ENCODE measurements at places on chromosomes 5 and 9. TPM values are rescaled to one million over a fixed set of nuclear protein-coding genes. Genes with fewer than 3 reads are reported as not detected.
A peak's percentile ranks its signal among the peaks of the same experiment; 100 is the strongest.

GRCh38 chr9:98226957-98227356, 28.5 kb downstream of the TBC1D2 start:
- peaks cover 35% of the 10 kb centered on the region for H3K4me1 ChIP-seq
- no peaks in the 10 kb centered on the region for H3K27me3 ChIP-seq
- DNase-seq = no peak
- peaks cover 79% of the 10 kb centered on the region for H3K36me3 ChIP-seq
- no peak overlapping the region for H3K4me3 ChIP-seq

DNA sequence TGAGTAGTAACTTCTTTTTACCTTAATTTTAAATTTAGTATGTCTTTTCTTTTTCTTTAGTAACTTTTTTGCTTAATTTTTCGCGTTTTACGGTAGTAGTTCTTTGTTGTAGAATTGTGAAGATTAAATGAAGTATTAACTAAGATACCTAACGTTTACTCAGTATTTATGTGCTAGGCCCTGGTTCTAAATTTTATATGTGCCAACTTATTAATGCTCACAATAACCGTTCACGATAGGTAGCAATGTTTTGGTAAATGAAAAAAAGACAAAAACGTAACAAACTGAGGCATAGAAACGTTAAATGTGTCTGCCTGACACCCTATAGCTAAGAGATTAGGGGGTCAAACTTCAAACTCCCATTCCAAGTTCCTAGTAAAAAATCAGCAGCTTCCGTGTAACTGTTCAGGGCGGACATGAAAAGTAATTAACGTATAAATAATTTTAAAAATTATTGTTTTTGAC, 1.2 kb downstream of the MRPS30 start:
- peaks cover 16% of the 10 kb centered on the region for H3K36me3 ChIP-seq
- peaks cover 9% of the 10 kb centered on the region for H3K4me1 ChIP-seq
- no peaks in the 10 kb centered on the region for H3K27me3 ChIP-seq
- peak overlapping the region; percentile 89 for H3K4me3 ChIP-seq
- peak; percentile 32 for DNase-seq
- peak overlapping the region; percentile 80 for H3K27ac ChIP-seq

- H3K4me1 ChIP-seq = no peaks in the 10 kb centered on the region
- H3K27ac ChIP-seq = no peak overlapping the region
- no peak overlapping the region for H3K4me3 ChIP-seq
Observed at GRCh38 chr9:137870432-137870831, 7.2 kb upstream of the CACNA1B start.

Gene IRX1
- total RNA-seq = 3.2 TPM

GRCh38 chr9:88403340-88403739, 15.1 kb downstream of the SPIN1 start:
- H3K4me1 ChIP-seq = peaks cover 16% of the 10 kb centered on the region
- DNase-seq = no peak
- H3K36me3 ChIP-seq = peaks cover 3% of the 10 kb centered on the region

Gene SLC22A4
- total RNA-seq = 3.8 TPM

DNA sequence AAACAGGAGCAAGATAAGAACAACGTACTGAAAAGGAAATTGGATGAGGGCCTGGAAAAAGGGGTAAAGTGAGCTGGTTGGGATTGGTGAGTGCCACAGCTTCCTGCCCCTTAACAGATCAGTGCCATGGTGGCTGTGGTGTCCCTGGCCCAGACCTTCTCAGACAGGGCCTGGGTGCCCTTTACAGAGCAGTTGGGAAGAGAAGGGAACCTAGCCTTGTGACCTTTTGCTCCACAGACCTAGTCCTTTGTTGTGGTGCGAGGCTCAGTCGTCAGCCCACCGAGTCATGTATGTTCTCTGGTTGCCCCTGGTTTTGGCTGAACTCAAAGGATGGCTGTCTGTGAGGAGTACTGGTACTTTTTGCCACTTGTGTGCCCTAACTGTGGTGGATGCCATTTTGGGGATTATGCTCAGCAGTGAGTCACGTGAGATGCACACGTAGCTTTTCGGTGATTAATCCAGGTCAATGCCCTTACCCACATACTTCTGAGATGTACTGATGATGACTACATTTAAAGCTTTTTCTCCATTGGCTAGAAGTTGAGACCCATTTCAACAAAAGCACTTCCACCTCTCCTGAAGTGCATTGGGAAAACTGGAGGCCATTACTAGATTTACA, 48.4 kb downstream of the EXOSC2 start:
- H3K36me3 ChIP-seq = no peaks in the 10 kb centered on the region
- peak; percentile 91 for DNase-seq
- peak overlapping the region; percentile 76 for H3K27ac ChIP-seq
- H3K27me3 ChIP-seq = no peaks in the 10 kb centered on the region
- H3K4me3 ChIP-seq = no peak overlapping the region

DNA sequence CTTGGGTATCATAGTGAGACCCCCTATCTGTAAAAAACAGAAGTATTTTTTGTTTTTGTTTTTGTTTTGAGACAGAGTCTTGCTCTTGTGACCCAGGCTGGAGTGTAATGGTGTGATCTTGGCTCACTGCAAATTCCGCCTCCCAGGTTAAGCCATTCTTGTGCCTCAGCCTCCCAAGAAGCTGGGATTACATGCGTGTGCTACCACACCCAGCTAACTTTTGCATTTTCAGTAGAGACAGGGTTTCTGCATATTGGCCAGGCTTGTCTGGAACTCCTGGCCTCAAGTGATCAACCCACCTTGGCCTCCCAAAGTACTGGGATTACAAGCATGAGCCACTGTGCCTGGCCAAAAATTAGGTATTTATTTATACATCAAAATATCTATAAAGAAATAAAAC, 10.2 kb upstream of the CCDC171 start:
- H3K4me3 ChIP-seq = no peak overlapping the region
- no peak overlapping the region for H3K27ac ChIP-seq

GRCh38 chr9:88898039-88898720, 93.1 kb upstream of the S1PR3 start:
- H3K36me3 ChIP-seq = no peaks in the 10 kb centered on the region
- H3K27ac ChIP-seq = no peak overlapping the region
- DNase-seq = no peak
- H3K27me3 ChIP-seq = peaks cover 4% of the 10 kb centered on the region
- no peak overlapping the region for H3K4me3 ChIP-seq

GRCh38 chr5:178564811-178565550, 25.2 kb downstream of the COL23A1 start:
- no peaks in the 10 kb centered on the region for H3K36me3 ChIP-seq
- H3K27me3 ChIP-seq = peaks cover 4% of the 10 kb centered on the region

GRCh38 chr5:149426931-149427330, 47.8 kb upstream of the IL17B start:
- peak; percentile 68 for DNase-seq
- H3K4me3 ChIP-seq = no peak overlapping the region
- H3K27ac ChIP-seq = peak overlapping the region; percentile 67
- H3K36me3 ChIP-seq = peaks cover 96% of the 10 kb centered on the region
- peaks cover 29% of the 10 kb centered on the region for H3K4me1 ChIP-seq

Gene BRINP1
- 23.3 TPM for total RNA-seq

GRCh38 chr9:107243742-107244141, 39.3 kb upstream of the RAD23B start:
- H3K4me1 ChIP-seq = peaks cover 2% of the 10 kb centered on the region
- H3K27me3 ChIP-seq = no peaks in the 10 kb centered on the region
- DNase-seq = no peak
- H3K4me3 ChIP-seq = no peak overlapping the region
- H3K36me3 ChIP-seq = no peaks in the 10 kb centered on the region

DNA sequence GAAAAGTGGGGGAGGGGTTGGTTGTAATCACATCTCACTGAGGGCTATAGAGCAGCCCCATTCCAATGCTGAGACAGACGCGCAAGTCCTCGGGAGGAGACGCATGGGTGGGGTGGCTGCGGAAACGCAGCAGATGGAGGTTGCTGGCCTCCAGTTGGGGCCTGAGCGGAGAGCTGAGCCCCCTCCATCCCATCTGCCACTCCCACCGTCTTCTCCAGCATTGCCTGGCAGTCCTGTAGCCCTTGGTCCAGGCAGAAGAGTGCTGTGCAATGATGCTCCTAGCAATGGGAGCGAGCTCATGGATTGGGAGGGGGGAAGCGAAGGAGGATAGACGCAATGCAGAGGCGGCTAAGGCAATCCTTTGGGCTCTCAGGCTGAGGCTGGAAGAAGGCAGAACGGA, 79.4 kb upstream of the GLRA1 start:
- no peaks in the 10 kb centered on the region for H3K36me3 ChIP-seq
- H3K27ac ChIP-seq = no peak overlapping the region
- H3K27me3 ChIP-seq = no peaks in the 10 kb centered on the region
- H3K4me1 ChIP-seq = no peaks in the 10 kb centered on the region

DNA sequence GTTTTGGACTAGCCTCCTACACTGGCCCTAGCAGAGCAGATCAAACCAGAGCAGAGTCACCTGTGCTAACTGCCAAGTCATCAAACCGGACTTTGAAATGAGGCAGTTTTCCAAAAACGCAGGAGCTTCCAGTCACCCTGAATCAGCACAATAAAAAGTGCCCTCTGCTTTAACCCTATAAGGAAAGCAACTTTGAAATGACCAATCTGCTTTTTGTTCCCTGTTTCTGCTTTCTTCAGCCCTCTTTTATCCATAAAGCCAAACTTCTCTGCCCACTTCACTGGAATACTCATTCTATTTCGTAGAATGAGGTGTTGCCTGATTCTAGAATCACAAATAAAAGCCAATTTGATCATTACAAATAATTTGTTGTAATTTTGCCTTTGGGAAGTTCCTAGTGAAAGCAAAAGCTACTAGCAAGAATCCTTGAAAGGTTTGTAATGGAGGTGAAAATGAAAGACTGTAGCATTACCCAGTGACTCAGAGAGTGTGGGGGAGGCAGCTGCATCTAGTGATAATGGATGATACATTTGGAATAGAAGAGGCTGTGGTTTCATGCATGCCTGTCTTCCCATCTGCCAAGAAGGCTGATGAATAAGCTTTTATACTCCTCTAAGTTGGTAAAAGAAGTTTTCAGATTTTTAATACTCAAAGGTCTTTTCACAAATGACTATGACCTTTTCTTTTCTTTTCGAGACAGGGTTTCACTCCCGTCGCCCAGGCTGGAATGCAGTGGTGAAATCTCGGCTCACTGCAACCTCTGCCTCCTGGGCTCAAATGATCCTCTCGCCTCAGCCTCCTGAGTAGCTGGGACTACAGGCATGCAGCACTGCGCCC, 14.9 kb downstream of the SPAAR start:
- DNase-seq = peak; percentile 95
- no peaks in the 10 kb centered on the region for H3K36me3 ChIP-seq
- peak overlapping the region; percentile 51 for H3K4me3 ChIP-seq

DNA sequence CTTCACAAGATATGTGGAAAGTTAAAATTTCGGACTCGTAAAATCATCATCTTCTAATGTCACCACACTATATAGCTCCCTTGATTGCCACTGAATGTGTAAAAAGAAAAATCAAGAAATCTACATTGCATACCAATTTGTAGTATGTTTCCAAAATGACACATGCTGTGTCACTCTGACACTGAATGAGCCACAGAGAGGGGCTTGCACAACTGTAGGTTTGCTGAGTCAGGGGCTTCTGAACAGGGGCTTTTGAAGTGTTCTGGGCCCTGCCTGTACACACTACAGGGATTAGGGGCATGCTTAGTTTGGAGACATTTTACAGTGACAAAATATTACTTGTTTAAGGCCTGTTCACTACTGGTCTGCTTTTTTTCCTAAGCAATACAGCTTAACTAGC, 234.4 kb upstream of the GRAMD2B start:
- H3K36me3 ChIP-seq = no peaks in the 10 kb centered on the region
- H3K4me1 ChIP-seq = peaks cover 4% of the 10 kb centered on the region

Gene EGR1
- 2.2 TPM for total RNA-seq

GRCh38 chr5:133754575-133755169, 142.3 kb upstream of the FSTL4 start:
- H3K27ac ChIP-seq = no peak overlapping the region
- no peak for DNase-seq
- peaks cover 16% of the 10 kb centered on the region for H3K27me3 ChIP-seq
- H3K36me3 ChIP-seq = no peaks in the 10 kb centered on the region
- H3K4me3 ChIP-seq = no peak overlapping the region
- H3K4me1 ChIP-seq = no peaks in the 10 kb centered on the region

DNA sequence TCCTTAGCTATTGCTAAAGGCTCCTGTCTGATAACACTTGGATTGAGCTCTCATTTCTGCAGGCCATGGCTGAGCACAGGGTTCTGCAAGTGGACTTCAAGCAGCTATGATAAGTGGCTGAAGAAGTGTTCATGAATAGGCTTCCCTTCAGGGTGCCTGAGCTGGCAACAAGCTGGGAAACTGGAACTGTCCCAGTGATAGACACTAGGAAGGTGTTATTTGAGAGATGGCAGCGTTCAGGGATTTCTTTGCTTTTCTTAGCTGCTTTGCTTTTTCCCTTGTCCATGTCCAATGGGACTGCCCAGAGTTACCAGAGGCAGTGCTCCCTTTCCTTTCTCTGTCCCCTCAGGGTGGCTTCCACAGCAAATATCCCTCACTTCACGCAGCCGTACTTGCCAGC, 75.8 kb downstream of the INIP start:
- no peak overlapping the region for H3K27ac ChIP-seq
- peaks cover 3% of the 10 kb centered on the region for H3K36me3 ChIP-seq
- no peak for DNase-seq

Gene TMEM252
- total RNA-seq = not detected

GRCh38 chr5:103117471-103117991, 2.4 kb downstream of the GIN1 start:
- no peaks in the 10 kb centered on the region for H3K36me3 ChIP-seq
- H3K27ac ChIP-seq = no peak overlapping the region
- H3K4me1 ChIP-seq = peaks cover 7% of the 10 kb centered on the region
- H3K27me3 ChIP-seq = no peaks in the 10 kb centered on the region
- no peak overlapping the region for H3K4me3 ChIP-seq
- no peak for DNase-seq

- no peaks in the 10 kb centered on the region for H3K27me3 ChIP-seq
- no peaks in the 10 kb centered on the region for H3K36me3 ChIP-seq
- no peaks in the 10 kb centered on the region for H3K4me1 ChIP-seq
- no peak overlapping the region for H3K4me3 ChIP-seq
- H3K27ac ChIP-seq = no peak overlapping the region
Observed at GRCh38 chr5:24497591-24498157, 147.1 kb downstream of the CDH10 start.

All from osteoblast (primary cell).